SK-N-SH (cell line): ENCODE measurements at places on chromosomes 7 and 10.

- DNase-seq = no peak
Observed at GRCh38 chr10:12823328-12823727, 178.2 kb downstream of the CCDC3 start.

DNA sequence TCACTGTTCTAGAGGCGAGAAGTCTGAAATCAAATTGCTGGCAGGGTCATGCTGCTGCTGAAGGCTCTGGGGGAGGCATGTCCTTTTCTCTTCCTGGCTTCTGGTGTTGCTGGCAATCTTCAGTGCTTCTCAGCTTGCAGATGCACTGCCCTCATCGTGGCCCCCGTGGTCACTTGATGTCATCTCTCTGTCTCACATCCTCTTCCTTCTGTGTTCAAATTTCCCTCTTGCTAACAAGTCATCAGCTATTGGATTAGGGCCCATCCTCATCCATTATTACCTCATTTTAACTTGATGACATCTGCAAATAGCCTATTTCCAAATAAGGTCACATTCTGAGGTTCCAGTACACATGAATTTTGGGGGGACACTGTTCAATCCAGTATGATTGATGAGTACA lies 36.6 kb upstream of the SRGN start:
- no peak for DNase-seq

- peak; percentile 57 for DNase-seq
Observed at GRCh38 chr10:123135415-123136141, at the start of gene HMX3. Gene HMX3 (plus strand): TSS chr10:123135970. CDS start chr10:123136051, 81 bp downstream.

- no peak for DNase-seq
Observed at GRCh38 chr10:118844731-118845521, 90.2 kb upstream of the CACUL1 start.

DNA sequence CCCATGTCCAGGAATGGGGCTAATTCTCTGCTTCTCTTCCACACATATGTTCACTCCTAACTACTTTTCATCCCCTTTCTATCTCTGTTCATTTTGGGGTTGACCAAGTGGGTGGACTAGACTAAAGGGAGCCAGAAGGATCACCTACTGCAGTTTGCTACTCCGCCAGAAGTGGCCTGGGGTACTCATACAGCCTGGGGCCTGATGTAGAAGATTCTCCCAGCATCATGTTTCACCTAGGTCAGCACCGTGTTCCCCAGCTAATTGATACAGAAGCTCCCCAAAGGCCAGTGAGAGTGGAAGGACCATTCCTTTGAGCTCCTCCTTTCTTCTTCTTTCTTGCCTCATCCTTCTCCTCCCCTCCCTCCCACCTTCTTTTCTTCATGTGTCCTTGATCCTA lies 19.6 kb upstream of the IFRD1 start:
- DNase-seq = no peak

DNA sequence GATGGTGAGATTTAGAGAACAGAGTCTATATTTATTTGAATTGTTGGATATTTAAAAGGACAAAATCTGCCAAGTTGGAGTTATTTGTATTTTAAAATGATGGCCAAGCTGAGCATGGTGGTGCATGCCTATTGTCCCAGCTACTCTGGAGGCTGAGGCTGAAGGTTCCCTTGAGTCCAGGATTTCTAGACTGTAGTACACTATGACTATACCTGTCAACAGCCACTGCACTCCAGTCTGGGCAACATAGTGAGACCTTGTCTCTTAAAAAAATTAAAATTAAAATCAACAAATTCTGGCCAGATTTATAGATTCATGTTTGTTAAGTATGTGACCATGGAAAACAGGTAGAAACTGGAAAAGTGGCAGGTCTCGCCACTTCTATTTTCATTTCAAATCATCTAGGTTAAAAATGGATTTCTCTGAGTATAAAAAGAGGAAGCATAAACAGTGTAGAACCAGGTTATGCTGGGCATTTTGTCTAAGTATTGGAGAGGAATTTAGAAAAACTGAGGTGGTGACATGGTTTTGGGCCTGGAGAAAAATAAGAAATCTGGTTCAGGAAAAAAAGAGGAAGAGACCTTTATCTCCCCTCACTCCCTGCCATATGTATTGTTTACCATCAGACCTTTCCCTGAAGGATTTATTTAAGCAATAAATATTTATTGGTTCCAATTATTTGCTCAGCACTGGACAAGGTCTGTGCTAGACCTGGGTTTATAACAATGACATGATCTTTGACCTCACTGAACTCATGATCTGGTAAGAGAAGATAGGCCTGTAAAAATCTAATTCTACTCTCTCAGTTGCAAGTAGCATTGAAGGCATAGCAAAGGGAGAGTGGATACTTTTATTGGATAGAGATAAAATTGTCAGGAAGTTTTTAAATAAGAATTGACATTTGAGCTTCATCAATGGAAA lies 134.2 kb downstream of the TSPAN12 start:
- DNase-seq = no peak

- DNase-seq = no peak
Observed at GRCh38 chr7:116518961-116519360, 5.9 kb upstream of the CAV1 start.

GRCh38 chr10:33235251-33235884 lies 99.1 kb downstream of the NRP1 start:
- DNase-seq = peak; percentile 21

DNA sequence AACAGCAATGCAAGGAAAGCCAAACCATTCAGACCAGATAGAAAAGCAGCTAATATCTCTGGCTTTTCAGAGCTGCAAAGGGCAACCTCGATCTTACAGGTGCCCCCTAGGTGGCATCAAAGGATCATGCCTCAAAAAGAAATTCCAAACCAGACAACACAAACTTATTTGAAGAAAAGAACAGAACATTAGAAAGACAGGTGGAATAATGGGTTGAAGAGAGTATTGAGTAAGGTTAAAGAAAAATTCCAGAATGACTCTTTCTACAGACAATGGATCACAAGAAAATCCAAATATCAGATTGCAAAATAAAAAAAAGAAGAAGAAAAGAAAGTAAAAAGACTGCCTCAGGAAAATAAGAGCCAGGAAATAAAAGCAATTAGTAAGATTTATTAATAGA lies 213.7 kb downstream of the ELMO1 start:
- DNase-seq = peak; percentile 54

GRCh38 chr10:7587865-7588188 lies 78.9 kb downstream of the ITIH5 start:
- no peak for DNase-seq

GRCh38 chr10:97539523-97540200 lies 32.9 kb upstream of the ANKRD2 start:
- DNase-seq = no peak

DNA sequence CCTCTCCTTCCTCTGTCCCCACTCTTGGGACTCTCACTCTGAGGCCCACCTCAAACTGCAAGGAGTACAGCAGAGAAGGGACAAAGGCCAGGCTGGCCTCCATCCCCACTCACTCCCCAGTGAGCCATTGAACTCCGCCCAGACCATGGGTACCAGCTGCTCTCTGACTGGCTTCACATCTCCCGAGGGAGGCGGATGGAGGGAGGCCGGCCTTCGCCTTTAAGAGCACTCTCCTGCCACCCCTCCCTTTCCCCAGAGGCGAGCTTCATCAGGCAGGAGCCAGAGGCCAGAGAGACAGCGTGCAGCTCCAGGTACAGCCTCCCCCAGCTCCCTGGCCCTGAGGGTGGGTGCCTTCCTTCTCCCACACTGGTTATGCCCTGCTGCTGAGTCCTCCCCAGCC lies 1.8 kb upstream of the LDB3 start:
- no peak for DNase-seq

- DNase-seq = no peak
Observed at GRCh38 chr10:130739016-130739756, 572.3 kb downstream of the TCERG1L start.

DNA sequence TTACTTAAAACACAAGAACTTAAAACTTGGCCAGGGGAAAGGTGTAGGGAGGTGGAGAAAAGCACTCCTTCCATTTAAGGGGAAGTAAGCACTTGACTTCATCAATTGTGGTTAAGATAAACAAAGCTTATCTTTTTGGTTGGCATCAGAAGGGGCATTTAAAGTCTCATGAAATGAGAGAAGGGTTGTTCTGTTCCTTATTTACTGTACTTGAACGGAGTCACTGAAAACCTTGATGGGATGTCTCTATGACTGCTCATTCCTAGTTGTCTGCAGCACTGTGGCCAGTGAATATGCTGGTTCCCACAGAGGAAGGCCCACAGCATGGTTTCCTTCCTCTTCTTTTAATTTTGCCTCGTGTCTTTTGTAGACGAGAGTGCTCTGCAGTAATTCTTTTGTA lies 229.3 kb downstream of the AUTS2 start:
- DNase-seq = no peak

DNA sequence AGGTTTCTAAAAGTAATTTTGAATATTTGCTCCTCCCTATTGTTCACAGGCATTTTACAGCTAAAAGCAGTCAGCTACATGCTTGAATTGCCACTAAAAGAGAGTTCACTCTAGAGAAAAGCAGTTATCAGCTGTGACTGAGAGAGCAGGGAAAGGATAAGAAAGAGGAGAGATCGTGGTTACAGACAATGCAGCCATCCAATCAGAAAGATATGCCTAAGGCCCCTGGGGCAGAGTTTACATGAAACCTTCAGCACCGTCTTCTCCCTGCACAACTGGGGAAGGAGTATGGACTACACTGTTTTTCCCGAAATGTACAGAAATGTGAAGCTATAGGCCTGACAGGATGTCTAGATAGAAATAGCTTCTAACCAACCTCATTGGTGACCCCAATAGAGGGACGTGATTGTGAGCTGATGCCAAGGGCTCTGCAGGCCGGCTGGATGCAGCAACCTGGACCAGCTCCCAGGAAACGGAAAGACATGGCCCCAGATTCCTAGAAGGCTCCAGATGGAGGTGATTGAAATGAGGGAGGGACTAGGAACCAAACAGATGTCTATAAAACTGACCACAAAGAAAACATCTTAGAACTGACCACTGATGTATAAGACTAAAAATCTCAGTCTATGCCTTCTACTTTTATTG lies 3.2 kb upstream of the VSTM4 start:
- DNase-seq = peak; percentile 59

DNA sequence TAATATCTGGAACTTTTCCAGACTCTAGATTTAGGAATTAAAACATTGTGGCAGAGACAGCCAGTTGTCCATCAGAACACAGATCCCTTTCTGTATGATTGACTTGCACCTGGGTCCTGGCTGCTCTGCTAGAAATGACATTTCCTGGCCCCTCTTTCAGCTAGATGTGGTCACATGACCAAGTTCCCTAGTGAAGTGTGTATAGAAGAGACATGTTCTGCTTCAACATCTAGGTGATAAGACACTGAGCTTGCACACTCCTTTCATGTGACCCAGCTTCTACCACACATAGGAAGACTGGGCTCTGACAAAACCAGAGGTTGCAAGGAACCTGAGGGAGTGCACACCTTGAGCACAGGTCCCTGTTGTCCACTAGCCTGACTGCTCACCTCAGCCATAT lies 22.8 kb upstream of the DYNC1I1 start:
- no peak for DNase-seq

DNA sequence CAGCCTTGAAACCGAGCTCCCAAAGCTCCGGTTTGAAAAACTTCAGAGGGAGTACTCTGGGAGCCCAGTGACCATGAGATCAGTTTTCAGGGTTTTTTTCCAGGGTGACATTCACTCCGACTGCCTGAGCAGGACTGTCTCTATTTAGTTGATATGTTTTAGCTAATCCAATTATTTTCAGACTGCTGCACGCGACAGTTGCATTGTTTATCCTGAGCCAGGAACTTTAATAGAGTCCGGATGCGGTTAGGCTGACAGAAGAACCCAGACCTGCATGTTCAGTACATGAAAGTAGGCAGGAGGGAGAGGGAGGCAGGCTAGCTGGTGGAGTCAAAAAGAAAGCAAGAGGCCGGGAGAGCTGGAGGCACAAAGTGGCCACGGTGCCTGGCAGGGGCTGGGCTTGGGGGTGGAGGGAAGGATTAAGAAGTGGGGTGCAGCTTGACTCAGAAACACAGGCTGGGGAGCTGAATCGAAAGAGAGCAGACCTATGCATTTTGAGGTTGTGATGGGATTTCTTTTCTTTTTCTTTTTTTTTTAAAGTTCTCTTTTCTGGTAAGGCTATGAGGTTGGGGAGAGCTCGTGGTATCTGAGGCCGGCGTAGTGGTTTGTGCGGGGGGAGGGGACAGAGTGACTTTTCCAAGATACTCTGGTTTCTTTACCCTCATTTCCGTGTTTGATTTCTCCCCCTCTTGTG lies 5.7 kb downstream of the GATA3 start:
- DNase-seq = no peak

GRCh38 chr7:138282997-138283396 lies 177.1 kb upstream of the TRIM24 start:
- no peak for DNase-seq

- DNase-seq = no peak
Observed at GRCh38 chr7:517774-518629, 1.6 kb downstream of the PDGFA start.

GRCh38 chr10:60901561-60902235 lies 42.3 kb downstream of the RHOBTB1 start:
- peak; percentile 59 for DNase-seq

DNA sequence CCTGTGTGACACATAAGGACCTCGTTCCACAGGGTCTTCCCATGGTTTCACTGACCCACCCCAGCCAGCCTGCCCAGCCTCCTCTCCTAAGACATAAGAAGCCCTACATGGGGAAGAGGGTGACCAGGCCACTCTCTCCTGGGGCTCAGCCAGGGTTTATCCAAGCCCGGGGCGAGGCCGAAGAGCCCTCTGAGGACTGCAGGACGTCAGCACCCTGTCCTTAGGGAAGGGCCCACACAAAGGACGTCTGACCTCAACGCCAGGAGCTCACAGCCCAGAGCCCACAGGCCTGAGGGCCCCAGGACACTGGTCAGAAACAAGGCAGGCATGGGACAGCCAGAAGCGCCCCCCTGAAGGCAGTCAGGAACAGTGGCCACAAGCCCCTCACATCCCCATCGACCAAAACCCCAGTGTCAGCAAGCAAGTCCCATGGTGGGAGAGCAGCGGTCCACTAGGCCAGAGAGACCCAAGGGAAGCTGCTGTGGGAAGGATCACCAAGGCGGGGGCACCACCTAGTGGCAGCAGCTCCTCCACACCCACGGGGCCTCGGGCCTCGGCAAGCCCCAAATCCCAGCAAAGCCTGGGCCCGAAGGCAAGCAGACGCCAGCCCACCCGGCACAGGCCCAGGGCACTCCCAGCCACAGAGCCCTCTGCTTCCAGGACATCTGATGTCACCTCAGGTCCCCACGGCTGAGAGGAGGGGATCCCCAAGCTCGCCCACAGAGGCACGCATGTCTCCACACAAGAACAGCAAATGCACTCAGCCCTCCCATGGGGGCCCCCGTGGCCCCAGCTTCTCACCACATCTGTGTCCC lies 23.4 kb downstream of the MAD1L1 start:
- peak; percentile 95 for DNase-seq

DNA sequence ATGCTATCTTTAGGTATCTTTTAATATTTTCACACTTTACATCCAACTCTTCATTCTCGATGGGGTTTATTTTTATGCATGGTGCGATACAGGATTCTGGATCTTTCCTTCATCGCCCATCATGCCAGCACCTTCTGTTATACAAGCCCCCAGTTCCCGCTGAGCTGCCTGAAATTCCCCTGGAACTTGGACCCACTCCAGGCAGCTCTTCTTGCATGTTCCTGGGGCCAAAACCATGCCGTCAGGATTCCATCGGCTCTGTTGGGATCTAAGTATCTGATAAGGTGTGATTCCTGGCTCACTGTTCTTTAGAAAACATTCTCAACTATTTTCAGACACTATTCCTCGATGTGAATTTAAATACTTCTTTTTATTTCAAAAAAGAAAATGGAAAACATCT lies 40.5 kb upstream of the PPP2R2D start:
- DNase-seq = no peak

- peak; percentile 55 for DNase-seq
Observed at GRCh38 chr10:130621231-130621775, 485.1 kb downstream of the GLRX3 start.

- DNase-seq = no peak
Observed at GRCh38 chr10:34762156-34762555, 52.9 kb downstream of the PARD3 start.

- DNase-seq = no peak
Observed at GRCh38 chr7:138228769-138229168, 152.5 kb downstream of the AKR1D1 start.
